Natural killer cell treated with Interleukin-12 subunit alpha and Interleukin-12 subunit beta and Interleukin-15 and Interleukin-18, amount 100 ng/mL, for 72 hours (primary cell): ENCODE measurements at places on chromosomes 3 and 15. TPM values are rescaled to one million over a fixed set of nuclear protein-coding genes. Genes with fewer than 3 reads are reported as not detected.

GRCh38 chr3:30440147-30440604, 166.2 kb upstream of the TGFBR2 start:
- DNase-seq = no peak

GRCh38 chr3:149643963-149644362, 13.9 kb downstream of the WWTR1 start:
- no peak for DNase-seq

DNA sequence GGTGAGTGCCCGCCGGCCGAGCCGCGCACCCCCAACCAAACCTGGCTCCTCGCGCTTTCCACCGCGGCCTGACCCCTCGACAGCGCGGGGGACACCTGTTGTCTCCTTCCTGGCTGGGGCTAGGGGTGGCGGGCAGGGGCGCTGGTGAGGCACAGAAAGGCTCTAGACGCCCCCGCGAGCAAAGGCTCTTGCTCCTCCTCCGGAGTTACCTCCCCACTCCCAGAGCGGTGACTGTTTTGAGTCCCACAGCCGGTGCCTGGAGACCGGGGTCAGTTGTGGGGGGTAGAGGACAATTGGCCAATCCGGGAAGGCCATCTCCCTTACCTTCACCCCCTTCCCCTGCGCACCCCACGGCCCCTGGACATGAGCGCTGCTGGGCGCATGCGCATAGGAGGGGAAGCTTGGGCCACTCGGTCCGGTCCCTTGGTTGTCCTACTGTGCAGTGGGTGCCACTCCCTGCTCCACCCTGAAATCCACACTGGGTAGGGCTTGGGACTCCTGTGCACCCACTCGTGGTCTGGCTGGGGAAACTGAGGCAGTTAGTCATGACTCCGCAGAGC, 554 bp downstream of the CHST13 start:
- DNase-seq = no peak

DNA sequence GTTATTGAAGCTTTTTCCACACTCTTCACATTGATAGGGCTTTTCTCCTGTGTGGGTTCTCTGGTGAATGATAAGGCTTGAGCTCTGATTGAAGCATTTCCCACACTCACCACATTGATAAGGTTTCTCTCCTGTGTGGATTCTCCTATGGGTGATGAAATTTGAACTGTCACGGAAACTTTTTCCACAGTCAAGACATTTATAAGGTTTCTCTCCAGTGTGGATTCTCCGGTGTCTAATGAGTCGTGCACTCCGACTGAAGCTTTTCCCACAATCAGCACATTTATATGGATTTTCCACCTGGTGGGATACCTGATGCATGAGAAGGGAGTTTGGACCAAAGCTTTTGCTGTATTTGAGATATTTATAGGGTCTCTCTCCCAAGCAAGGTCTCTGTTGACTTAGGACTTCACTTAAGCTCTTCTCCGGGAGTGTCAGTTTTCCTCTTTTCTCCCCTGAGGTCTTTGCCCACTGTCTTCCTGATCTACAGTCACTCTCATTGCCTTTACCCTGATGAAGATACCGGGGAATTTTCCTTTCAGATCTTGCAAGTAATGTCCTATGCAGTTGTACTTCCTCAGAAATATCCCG, 9.4 kb downstream of the ZSCAN29 start:
- no peak for DNase-seq

GRCh38 chr3:171132873-171133272, 106.4 kb upstream of the SLC2A2 start:
- no peak for DNase-seq

DNA sequence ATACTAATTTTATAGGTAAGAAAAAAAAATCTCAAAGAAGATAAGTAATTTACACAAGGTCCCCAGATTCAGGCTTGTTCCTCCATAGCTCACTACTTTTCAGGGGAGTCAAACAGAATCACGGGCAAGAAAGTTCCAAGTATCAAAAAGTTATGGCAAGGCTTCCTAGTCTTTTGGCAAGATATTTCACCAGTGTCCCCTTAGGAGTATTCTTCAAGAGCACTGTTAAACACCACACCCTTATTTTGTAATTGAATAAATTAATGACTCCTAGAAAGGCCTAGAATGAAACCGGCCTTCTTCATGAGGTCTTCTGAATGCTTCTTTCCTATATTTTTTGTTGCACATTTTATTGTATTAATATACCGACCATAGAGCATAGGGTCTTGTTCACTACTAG, 109.7 kb downstream of the MYLK start:
- DNase-seq = no peak

DNA sequence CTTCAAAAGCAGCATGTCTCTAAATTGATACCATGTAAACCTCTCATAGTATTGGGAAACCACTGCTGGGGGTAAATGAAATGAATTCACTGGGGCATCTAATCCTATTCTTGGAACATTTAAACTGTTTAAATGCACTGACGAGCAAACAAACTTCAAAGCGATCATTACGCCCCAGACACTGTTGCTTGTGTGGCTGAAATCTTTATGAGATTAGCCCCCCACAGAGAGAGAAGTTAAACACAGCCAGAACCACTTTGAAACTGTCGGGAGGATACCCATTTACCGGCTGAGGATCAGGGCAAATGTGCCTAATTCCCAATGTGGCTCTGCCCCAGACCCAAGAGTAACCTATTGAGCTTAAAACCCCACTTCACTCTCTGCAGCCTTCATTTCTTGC, 308.4 kb upstream of the CDIN1 start:
- no peak for DNase-seq

- no peak for DNase-seq
Measured at GRCh38 chr3:133040696-133041523, 2.7 kb downstream of the TMEM108 start.

DNA sequence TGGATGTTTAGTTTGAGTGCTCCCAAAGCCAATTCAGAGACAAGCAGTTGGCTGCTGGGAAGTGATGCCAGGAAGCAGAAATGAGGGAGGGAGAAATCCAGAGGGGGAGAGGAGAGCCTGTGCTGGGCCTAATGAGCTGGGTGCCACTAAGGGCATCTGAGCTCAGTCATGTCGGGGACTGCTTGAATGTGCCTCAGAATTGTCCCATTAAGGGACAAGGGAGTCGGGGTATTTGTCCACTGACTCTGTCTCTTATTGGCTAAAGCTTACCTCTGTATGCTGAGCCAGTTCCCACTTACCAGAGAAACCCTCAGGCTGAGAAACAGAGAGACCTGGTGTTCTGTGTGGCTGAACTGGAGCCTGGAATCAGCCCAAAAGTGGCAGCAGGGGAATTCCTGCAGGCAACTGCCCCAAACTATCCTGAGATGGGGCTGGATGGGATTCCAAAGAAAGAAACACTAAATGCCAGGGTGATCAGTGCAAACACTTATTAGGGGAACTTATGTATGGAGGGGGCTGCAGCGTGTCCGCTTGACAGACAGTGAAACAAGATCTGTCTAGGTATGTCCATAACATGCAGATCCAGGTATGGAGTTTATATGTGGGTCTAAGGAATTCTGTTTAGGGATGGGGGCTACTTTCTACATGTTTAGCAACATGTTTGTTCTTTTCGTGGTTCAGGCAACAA, 48.6 kb downstream of the NR1D2 start:
- no peak for DNase-seq

DNA sequence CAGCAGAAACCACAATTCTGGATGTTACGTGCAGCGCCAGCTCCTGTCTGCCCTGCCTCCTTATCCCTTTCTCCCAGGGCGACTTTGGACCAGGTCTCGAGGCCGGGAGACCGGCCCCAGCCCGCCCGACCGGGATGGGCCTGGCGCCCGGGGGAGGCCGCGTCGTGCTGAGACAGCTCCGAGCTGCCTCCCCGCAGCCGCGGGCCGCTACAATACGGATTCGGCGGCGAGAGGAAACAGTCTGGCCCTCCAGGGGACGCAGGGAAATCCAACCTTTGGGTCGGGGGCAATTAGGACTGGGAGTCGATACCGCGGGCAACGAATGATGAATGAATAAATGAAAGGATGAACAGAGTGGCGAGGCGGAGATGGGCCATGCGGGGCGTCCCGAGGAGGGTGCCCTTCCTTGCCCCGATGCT, 537 bp downstream of the GRAMD2A start:
- no peak for DNase-seq

GRCh38 chr3:165753560-165753959, 83.7 kb downstream of the BCHE start:
- no peak for DNase-seq

- no peak for DNase-seq
Measured at GRCh38 chr3:176661432-176661964, 535.8 kb downstream of the TBL1XR1 start.

DNA sequence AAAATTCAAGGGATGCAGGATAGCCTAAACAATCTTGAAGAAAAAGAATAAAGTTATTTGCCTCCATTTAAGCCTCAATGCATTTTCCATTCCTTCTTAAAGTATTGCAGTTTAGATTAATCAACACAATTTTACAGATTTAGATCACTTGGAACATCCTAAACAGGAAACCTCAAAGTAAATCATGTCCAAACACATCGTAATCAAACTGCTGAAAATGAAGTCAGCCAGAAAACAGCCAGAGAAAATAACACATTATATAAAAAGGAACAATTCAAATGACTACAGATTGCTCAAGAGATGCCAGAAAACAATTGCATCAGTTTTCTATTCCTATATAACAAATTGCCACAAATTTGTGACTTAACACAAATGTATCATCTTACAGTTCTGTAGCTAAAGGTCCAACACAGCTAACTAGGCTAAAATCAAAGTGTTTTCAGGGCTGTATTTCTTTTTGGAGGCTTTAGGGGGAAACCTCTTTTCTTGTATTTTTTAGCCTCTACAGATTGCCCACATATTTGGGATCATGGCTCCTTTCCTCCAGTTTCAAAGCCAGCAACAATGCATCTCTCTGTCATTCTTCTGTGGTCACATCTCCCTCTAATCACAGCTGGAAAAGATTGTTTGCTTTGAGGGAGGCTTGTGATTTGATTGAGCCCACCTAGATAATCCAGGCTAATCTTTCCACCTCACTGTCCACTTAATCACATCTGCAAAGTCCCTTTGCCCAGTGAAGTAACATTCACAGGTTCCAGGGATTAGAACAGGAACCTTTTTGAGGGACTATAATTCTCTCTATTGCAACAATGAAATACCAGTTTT, 543.3 kb upstream of the UBE2E2 start:
- DNase-seq = no peak

- no peak for DNase-seq
Measured at GRCh38 chr3:194383276-194383940, 13.9 kb upstream of the LRRC15 start.

GRCh38 chr3:52796411-52796810, 1.8 kb downstream of the ITIH3 start:
- DNase-seq = no peak

DNA sequence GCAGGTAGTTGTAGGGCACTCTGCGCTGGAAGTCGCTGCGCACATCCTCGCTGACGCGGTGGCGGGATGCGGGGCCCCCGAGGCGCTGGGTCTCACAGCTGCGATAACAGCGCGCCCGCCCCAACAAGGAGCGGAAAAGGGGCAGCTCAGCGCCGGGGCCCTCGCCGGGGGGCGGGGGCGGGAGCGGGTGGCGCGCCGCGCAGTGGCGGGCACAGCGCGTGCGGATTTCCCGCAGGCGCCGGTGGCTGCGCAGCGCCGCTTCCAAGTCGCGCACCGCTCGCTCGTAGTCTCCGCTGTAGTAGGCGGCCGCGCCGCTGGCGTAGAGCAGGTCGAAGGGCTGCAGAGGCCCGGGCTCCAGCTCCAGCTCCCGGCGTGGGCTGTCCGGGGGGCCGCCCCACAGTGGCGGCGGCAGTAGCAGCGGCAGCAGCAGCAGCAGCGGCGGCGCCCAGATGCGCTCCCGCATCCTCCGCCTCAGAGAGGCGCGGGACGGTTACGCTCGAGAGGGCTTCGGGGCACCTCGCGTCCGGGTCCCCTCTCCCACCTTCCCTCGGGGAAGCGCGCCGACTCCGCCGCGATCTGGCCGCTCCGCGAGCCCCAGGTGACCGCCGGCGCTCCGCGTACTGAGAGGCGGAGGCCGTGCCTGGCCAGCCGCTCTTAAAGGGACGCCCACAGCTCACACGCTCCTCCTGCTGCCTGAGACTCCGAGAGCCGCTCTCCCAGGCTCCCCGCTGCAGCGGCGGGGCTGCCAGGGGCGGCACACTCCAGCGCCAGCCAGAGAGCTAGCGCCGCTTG, at the start of gene P3H2:
P3H2 (minus strand) TSS at position 629 of the 792 bp plus-strand sequence; CDS start at position 463, 166 bp downstream.
- no peak for DNase-seq

DNA sequence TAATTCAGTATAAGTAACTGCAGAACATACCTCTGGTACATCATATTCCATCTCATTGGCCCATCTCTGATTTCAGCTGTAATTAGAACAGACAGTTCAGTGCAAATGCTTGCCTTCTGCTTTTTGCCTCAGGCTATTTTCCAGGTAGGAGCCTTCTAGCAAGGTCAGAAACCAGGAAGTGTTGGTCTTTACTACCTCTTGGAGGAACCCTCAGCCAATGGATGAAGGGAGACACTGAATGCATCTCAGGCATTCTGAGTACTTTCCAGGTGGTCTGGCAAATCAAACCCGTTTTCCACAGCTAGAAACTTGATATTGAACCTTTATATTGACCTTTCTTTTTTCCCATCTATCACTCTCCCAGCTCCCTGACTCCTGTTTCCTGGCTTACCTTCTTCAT, 348.5 kb upstream of the SOX2 start:
- DNase-seq = no peak

- DNase-seq = no peak
Measured at GRCh38 chr15:28107904-28108275, 8.8 kb upstream of the OCA2 start.

DNA sequence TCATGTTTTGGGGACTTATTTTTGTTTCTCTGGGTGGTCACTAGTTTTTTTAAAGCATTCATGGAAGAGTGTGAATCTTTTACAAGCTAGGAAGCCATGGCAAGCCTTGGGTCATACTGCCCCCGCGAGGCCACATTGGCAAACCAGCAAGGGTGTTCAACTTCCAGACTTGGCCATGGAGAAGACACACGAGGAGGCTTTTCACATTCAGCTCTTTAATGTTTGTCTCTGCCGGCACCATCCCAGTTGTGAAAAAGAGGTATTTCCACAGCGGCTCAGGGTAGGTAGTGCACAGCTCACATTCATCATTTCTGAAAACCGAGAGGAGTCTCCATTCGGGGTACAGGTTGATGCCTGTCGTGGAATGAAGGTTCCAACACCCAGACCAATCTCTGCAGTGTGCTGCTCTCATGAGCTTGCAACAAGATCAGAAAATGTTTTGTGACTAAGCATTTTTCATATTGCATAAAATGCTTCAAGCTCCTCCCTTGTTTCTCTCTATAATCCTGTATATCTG, 7.7 kb downstream of the CCR5 start:
- DNase-seq = no peak

Gene GXYLT2
- total RNA-seq = not detected

Gene DUOX2
- total RNA-seq = 7.1 TPM

Gene MASP1
- not detected for total RNA-seq

Gene ACOX2
- not detected for total RNA-seq

Gene CPNE9
- total RNA-seq = 0.29 TPM

Gene C3orf52
- 1.8 TPM for total RNA-seq

Gene THPO
- total RNA-seq = not detected
